GM18507 (cell line): ENCODE measurements at places on chromosomes 12 and 14.

DNA sequence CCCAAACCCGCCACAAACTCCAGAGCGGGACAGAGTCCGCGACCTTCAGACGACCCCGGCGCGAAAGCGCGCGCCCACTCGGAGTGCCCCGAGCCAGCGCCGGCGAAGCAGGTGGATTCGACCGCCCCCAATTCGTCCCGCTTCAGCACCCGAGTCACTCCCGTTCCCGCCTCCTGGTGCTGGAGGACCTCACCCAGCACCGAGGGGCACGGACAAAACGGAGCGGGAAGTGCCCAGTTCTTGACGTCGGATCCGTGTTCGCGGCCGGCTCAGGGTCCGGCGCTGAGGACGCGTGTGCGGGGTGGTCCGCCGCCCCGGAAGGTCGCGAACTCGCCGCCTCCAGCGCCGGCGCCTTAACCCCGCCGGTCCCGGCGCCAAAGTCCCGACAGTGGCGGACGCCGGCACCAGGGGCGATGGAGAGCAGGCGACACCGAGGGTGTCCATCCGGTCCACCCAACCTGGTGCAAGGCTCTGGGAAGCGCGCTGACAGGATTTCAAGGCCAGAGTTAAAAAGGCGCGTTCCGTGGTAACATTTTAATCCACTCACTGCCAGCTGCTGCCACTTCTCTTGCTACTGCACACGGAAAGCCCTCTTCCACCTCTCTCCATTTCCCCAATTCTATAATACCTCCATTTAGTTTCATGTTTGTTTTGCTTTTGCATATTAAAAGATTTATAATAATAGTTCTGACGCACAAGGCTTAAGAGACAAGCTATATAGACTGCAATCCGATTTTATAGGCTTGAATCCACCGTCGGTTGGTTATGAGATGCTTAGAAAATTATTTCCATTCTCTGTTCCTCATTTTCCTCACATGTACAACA, 240.0 kb upstream of the CPNE8 start:
- DNase-seq, result no peak

GRCh38 chr14:96806836-96807235, 9.7 kb downstream of the VRK1 start:
- no peak for DNase-seq

- peak; percentile 20 for DNase-seq
Observed at GRCh38 chr12:93166541-93167307, 211.0 kb upstream of the NUDT4 start.

DNA sequence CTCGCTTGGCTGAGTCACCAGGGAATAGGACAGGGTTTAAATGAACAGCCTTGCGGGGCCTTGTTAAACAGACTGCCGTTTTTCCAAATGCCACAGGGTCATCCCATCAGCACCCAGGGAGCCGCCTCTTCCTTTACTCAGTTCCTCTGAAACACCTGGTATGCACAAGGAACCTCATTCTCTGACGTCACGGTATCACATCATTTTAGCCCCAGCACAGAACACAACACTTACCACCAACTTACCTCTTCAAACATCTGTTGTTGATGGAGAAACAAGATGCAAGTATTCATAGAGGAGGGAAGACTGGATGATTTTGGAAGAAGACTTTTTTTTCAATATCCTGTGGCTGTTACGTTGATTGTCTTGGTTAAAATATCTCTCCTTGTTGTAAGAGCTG, 535.3 kb upstream of the TMEM132C start:
- DNase-seq, result no peak

GRCh38 chr14:81676395-81676794, 142.7 kb upstream of the SEL1L start:
- DNase-seq, result no peak

- DNase-seq, result no peak
Observed at GRCh38 chr12:87704374-87704773, 324.8 kb downstream of the C12orf50 start.

DNA sequence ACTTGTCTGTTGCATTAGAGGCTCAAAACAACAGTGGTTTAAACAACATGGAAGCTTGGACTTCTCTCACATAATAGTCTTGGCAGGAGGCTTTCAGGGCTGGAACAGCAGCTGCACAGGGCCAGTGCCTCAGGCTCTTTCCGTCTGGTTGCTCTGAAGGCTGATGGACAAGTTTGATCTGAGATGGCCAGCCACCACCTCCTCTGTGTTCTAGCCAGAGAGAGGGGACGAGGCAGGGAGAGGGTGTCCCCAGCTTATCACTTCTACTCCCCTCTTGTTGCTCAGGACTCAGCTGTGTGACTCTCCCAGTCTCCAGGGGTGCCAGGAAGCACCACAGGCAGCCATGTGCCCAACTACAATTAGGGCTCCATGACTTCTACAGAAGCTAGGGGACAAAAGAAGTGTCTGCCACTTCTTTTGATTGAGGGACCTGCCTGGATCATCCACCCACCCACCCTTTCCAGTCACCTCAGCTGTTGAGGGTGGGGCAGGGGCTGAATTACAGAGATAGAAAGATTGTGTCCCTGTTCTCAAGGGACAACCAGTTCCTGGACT, 46.6 kb downstream of the SMIM41 start:
- no peak for DNase-seq

DNA sequence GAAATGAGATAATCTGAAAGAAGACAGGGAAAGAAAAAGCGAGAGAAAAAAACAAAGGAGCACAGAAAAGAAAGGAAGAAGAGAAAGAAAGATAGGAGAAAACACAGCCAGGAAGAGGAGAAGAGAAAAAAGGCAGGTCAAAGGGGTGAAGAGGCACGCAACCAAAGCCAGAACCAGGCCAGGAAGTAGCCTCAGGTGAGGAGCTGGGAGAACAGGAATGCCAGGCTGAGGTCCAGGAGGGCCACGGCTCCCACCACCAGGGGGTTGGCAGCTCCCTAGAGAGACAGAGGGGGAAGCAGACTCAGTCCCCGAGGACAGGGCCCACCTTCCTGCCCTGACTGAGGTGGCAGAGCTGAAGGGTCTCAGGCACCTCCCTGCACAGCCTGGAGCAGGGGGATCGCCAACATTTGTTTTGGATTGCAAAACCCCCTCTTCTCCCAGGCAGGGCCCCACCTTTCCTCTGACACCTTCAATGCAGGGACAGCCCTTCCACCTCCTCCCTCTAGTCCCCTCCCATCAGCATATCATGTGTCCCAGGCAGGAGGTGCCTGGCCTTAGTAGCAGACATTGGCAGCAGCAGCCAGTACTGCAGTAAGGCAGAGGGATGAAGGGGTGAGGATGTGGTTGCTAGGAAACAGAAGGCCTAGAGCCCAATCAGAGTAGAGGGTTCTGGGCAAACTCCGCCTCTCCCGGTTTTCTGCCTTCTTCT, 2.0 kb upstream of the AP1G2 start:
- DNase-seq, result no peak

GRCh38 chr14:24207104-24207551, 1.6 kb downstream of the TSSK4 start:
- DNase-seq, result no peak

DNA sequence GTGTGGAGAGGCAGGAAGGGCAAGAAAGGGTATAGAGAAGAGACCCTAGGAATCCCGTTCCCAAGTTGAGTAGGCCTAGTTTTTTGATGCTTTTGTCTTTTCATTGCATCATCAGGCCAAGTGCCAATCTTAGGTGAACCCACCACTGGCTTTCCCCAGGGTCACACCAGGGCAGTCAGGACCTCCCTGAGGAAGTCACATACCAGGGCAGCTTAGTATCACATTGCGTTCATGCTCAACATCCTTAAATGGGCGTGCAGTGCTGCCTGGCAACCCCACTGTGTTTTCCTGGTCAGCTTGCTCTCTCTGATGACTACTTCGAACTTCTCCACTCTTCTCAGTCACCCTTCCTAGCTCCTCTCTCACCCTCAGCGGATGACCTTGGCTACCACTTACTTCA, 9.0 kb downstream of the ASIC1 start:
- no peak for DNase-seq

GRCh38 chr12:30457621-30458289, 237.9 kb downstream of the IPO8 start:
- no peak for DNase-seq

GRCh38 chr14:78508023-78508422, 337.9 kb downstream of the NRXN3 start:
- DNase-seq, result no peak

GRCh38 chr14:99057576-99058083, 214.4 kb downstream of the BCL11B start:
- DNase-seq, result no peak

DNA sequence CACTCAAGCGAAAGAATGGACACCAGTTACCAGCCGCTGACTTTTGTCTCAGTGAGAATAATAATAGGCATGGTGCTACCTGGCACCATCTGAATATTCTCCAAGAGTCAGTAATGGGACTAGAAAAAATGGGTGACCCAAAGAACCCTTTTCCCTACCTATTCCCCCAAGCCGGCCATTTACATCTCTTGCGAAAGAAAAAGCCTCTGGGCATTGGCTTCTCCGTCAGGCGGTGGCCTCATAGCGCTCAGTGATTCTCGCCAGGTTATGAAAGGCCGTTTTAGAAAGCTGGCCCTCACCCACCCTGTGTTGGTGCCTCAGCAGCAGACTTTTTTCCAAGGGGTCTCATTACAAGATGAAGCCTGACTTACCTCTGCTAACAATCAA, 523 bp upstream of the SLC6A15 start:
- DNase-seq, result no peak

GRCh38 chr12:21608196-21608595, 3.5 kb upstream of the GYS2 start:
- DNase-seq, result no peak

GRCh38 chr14:54877015-54877702, 25.5 kb downstream of the GCH1 start:
- DNase-seq, result no peak

- peak; percentile 29 for DNase-seq
Observed at GRCh38 chr14:99718811-99719192, 34.7 kb downstream of the CYP46A1 start.

DNA sequence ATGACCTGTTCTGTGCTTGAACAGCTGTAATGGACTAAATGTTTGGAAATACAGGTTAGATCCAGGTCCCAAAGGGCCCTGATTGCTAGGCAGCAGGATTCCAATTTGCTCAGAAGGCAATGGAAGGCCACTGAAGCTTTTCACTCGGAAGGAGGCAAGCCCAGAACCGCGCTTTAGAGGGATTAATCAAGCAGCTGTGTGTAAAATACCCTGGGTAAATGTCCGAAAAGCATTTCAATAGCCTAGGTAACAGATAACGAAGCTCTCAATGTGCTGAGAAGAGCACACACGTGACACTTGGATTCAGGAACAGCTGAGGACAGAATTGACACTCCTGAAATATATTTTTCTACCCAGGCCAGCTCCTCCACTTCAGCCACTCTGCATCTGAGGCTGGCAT, 436.1 kb downstream of the TMEM132D start:
- DNase-seq, result no peak

GRCh38 chr12:56387152-56387736, 24.6 kb upstream of the APOF start:
- DNase-seq, result no peak

GRCh38 chr12:56766535-56766934, 3.4 kb downstream of the HSD17B6 start:
- DNase-seq, result peak; percentile 55

- DNase-seq, result no peak
Observed at GRCh38 chr14:54267172-54267571, 129.6 kb upstream of the CDKN3 start.

GRCh38 chr12:65740873-65741600, 83.2 kb upstream of the HMGA2 start:
- DNase-seq, result no peak

GRCh38 chr14:30143627-30144026, 216.0 kb upstream of the PRKD1 start:
- DNase-seq, result no peak

GRCh38 chr12:95890958-95891357, 32.2 kb downstream of the SNRPF start:
- no peak for DNase-seq

DNA sequence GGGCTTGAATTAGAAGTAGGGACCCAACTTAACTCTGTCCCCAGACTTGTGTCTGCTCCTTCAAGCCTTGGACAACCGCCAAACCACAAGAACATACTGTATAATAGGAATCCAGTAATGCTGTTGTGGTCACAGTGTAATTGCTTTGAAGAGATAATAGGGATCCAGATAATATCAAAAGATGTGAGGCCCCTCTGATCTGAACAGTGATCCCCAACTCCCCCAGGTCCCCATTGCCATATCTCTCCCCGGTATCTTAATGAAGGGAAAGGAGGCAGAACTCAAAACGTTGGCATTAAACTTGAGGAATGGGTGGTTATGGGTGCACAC, 8.5 kb upstream of the PLEKHH1 start:
- no peak for DNase-seq

DNA sequence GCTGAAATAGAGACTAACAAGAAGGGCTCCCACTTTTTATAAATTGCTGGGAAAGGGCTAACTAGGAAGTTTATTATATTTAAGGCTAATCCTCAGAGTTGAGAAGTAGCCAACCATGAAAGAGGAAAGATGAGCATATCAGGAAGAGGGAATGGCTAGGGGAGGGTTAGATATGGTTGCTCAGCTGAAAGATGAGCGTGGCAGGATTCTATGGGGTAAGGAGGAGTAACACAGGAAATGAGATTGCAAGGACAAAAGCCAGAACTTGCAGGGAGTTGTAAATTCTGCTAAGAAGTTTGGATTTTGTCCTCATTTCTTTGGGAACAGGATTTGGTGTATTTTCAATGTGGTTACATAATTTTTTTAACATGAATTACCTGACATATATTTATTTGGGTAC, 127.4 kb upstream of the ATP2B1 start:
- DNase-seq, result no peak

GRCh38 chr14:55026441-55026792, 482 bp downstream of the WDHD1 start:
- DNase-seq, result no peak

GRCh38 chr12:47736877-47737676, 11.8 kb upstream of the ENDOU start:
- no peak for DNase-seq

DNA sequence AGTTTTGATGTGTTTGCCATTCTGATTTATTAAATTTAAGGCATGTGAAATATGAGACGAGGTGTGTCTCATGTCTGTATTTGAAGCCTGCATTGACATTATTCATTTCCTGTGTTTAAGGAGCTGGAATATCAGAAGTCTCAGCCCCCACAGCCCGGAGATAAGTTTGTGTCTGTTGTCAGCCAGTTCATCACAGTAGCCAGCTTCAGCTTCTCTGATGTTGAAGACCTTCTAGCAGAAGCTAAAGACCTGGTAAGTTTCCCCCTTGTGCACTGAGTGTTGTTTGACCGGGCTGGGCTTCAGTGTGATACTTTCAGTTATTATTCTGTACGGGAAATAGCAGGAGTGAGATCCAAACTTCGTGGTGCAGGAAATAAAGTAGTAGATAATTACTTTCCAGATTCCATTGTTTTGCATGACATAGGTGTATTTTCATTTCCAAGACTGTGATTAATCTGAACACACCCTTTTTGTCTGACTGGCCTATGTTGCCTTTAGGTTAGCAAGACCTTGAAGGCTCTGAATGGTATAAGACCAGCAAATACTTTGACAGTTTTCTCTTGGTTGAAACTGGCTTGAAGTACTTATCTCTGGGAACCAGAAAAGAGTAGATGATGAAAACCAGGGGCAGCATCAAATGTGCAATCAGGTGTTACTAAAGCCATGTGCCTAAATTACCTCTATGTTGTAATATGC, 101.5 kb downstream of the GPR135 start:
- no peak for DNase-seq

GRCh38 chr14:94665121-94665520, 52.9 kb downstream of the SERPINA3 start:
- DNase-seq, result no peak
